ENCODE measurements at places on chromosomes 12 and 14.
A peak's percentile ranks its signal among the peaks of the same experiment; 100 is the strongest.

GRCh38 chr12:1913377-1914113, 4.9 kb downstream of the CACNA2D4 start:
- no peak for DNase-seq

GRCh38 chr12:51850965-51851299, 2.4 kb upstream of the FIGNL2 start:
- no peak for DNase-seq

DNA sequence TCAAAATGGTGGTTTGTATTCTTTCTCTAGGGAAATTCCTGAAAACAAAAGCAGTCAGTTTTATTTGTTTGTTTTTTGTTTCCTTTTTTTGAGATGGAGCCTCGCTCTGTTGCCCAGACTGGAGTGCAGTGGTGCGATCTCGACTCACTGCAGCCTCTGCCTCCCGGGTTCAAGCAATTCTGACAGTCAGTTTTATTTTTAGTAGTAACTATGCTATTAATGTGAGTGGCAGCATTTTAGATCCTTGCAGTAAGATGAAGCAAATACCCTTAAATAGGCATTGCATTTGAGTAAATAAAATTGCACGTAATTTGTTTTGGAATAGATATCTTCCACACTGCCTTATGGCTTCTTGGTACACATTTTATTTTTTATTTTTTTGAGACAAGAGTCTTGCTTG, 23.6 kb downstream of the YY1 start:
- DNase-seq: no peak

DNA sequence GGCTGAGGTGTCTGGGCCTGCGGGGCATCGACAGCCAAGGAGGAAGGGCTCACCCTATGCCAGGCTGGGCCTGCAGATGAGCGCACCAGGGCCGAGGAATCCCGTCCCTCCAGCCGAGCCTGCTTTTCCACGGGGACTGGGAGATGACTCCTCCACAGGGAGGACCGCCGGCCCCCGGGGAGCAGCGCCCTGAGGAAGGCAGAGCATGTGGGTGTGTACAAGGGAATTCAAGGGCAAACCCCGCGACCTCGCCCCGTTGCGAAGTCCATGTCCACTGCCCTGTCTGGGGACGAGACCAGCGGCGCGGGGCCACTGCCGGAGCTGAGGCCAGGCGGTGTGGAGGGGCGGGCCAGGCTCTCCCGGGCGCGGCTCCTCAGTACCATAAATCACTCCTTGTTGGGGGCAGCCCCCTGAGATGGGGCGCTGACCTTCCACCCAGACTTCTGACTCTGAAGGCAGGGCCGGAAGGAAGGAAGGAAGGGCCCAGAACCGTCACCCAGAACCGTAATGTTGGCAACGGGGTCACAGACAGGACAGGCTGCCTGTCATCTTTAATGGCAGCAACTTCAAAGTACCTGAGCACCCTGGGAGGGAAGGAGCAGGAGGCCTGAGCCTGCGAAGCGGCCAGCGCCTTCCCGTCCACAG, 52.5 kb downstream of the RNF34 start:
- no peak for DNase-seq

- DNase-seq: no peak
These were observed 348.2 kb downstream of the DPF3 start for GRCh38 chr14:72545411-72546311.

DNA sequence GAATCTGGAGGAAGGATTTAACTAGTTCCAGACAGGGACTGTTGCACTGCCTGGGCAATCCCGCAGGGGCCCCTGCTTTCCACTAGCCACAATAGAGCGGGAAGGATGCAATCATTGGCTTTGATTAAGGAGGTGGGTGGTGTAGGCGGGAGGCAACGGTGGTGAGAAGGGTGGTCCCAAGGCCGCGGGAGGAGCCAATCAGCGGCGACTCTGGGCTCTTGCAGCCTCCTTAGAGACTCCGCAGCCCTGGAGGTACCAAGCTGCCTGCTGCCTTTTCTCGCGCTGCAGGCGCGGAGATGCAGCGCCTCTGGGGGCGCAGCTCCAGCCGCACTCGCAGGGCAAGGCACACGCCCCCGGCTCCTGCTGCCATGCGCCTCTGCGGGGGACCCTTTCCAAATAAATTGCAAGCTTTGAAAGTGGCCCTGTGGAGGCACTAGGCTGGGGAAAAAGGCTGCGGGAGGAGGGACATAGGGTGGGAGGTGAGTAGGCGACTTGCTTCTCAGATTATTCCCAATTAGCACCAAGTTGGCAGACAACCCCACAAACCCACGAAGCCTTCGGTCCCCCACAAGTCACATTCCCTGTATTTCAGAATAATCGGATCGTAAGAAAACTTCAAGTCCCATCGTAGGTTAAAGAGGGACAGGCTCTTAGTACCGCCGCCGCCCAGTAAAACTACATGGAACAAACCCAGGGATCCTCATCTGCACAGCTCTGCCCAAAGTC, 858 bp upstream of the KCNA1 start:
- DNase-seq: no peak

GRCh38 chr12:62693376-62694050, 226.9 kb downstream of the MON2 start:
- no peak for DNase-seq

GRCh38 chr12:14367040-14367661, 1.7 kb downstream of the ATF7IP start:
- peak; percentile 23 for DNase-seq

DNA sequence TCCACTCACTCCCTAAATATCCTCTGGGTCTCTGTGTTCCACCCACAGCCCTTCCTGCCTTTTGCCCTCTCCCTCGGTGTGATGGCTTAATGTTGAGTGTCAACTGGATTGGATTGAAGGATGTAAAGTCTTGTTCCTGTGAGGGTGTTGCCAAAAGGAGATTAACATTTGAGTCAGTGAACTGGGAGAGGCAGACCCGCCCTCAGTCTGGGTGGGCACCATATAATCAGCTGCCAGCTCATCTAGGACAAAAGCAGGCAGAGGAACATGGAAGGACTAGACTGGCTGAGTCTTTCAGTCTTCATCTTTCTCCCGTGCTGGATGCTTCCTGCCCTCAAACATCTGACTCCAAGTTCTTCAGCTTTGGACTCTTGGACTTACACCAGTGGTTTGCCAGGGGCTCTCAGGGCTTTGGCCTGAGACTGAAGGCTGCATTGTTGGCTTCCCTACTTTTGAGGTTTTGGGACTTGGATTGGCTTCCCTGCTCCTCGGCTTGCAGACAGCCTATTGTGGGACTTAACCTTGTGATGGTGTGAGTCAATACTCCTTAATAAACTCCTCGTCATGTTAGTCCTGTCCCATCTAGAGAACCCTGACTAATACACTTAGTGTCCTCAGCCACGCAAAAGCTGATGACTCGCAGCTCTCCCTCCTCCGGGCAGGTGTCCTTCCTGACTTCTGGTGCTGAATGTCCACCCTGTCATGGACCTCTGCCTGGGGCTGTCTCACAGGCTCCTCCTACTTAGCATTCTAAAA, 5.9 kb downstream of the DGLUCY start:
- no peak for DNase-seq

DNA sequence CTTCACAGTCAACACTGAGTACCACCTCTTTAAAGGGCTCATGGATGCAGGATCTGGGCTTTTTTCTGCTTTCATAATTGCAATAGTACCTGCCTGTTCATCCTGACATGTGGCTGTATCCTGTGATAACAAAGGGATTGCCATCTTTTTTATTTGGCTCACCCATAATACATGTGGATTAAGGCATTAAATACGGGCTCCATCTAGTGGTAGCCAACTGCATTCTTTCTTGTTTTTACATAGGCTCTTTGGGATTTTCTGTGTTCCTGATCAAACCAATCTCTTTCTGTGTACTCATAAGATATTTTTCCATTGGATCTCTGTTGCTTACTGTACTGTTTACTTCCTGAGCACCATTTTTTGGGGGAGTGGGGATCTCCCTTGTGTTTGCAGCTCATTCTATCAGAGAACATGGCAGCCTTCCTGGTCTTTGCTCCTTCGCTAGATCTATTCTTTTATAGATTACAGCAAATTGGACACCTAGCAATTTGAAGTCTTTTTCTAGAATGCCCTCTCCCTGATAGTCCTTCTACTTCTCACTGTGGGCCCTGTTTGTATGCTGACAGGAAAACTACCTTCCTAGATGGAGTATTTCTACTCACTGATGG, 723.4 kb upstream of the MDGA2 start:
- no peak for DNase-seq

DNA sequence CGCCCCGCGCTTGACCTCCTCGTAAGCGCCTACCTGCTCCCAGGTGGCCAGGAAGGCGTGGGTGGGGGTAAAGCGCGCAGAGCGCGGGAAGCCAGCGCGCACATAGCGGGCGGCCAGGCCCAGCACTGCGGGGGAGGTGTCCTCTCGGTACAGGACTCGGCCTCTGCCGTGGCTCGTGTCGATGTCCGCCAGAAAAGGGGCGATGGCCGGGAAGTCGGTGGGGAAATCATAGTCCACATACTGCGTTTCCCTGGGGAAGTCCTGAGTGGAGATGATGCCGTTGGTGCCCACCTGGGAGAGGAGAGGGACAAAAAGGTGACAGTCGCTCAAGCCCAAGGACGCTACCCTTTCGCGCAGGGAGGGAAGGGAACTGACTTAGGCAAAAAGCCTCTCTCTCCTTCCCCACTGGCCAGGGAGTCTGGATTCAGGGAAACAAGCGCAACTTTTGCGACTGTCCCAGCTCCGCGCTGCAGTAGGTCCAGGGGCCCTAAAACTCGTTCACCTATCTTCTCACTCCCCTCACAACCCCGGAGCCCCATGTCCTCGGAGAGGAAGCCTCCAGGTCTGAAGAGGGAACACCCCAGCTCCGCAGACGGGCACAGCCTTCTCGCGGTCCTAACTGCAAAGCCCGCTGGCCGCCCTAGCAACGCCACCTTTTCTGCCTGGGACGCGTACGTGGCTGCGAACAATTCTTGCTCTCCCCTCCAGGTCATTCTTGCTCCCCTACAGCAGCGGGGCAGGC, 815 bp downstream of the NID2 start:
- DNase-seq: no peak

DNA sequence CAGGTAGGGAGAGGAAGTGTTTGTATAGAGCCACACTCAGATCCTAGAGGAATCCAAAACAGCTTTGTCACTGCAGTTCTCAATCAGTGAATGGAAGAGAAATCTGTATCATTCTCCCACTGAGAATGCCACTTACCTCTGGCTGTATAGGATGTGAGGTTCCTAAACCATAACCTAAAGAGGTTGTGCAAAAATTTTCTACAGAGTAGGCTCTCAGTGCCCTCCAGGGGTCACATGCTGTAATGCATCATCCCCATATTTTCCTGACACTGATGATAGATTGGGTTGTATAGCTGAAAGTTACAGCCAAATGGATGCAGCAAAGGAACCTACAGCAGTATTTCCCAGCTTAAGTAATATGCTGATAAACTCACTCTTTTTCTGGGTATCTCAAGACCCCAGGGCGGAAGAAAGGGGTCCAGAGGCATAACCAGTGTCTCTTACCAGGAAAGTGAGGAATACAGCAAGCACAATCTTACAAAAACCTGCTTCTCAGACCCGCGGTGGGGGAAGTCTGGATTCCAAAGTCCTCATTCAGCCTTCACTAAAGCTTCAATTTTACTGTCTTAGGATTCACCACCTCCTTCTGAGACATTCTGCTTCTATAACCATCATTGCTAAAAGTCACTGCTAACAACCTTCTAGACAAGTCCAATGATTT, 3.8 kb downstream of the BCDIN3D start:
- peak; percentile 59 for DNase-seq

GRCh38 chr12:70806827-70807226, 113.7 kb downstream of the PTPRR start:
- DNase-seq: no peak

DNA sequence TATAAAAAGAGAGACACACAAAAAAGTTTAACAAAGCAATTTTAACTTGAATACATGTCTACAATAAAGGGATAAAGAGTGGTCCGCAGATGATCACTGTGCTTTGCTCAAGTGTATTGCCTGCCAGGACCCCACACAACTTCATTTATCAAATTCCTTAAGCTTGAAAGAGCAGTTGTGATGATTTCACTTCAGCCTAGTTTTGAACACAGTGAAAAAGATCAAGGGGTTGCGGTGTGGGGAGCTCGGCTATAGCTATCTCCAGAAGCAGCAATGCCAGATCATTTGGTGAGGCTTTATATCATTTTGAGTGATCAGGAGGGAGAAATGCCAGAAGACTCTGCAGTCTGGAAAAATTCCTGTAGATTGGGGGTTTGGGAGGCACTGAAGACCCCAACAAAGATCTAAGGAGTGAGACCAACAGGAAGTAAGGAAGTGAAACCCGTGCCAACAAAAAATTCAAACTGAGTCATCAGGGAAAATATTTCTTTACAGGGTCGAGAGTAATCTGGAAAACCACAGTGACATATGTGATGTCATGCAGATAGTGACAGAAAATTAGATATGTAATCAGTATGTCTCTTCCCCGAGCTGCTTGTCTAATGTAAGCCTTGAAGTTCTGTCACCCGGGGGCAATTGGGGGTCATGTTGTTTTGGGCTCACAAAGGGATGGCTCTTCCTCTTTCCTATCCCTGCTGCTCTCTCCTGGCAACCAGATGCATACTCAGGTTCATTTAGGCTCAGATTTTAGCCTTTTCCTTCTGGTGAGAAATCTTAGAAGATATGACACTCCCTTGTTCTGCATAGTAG, 221.8 kb downstream of the MSRB3 start:
- no peak for DNase-seq

DNA sequence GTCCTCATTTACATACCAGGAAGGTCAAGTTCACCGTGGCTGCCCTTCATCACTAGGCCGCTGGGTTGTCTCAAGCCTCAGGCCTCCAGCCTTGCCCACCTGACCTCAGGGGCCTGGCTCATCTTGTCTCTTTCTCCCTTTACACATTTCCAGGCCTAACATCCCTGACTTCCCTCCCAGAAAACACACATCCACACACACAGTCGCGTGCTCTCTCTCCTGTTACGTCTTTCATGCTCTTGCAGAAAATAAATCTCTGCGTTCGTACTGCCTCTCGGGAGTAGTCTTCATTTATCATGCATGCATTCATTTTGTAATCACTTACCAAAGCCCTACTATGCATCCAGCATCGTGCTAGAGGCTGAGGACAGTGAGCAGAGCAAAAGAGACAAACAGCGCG, 220.0 kb upstream of the PWP1 start:
- no peak for DNase-seq

GRCh38 chr14:79093531-79093930, 923.4 kb downstream of the NRXN3 start:
- DNase-seq: no peak

DNA sequence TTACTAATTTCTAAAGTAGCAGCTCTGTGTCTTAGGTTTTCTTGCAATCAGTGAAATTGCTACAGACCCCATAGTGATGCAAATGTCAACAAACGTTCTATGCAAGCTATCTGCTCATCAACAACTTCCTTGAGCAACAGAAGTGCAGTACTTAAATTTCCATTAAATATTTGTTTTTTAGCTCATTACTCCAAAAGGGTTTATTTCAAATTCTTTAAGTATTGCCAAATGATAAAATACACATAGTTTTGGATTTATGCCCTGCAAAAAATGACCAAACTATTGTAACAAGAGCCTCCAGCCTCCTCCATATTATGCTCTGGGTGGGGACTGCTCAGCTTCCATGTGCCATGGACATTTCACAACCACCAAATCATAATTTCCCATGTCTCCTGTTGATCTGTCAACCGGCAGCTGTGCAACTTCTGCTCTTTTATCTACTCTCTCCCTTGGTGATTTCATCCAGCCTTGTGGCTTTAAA, 4.4 kb downstream of the BDKRB1 start:
- DNase-seq: no peak

- no peak for DNase-seq
These were observed 34.3 kb downstream of the KLRD1 start for GRCh38 chr12:10341892-10342509.

Data from activated CD4-positive, alpha-beta T cell treated with anti-CD3 and anti-CD28 coated beads, Interleukin-2, amount 10 ng/mL, durations not matched to agents 7 days and 5 days (primary cell).